ENCODE measurements at places on chromosomes 12 and 14. TPM values are rescaled to one million over a fixed set of nuclear protein-coding genes. Genes with fewer than 3 reads are reported as not detected.

GRCh38 chr12:122064780-122065588 lies 13.6 kb upstream of the MLXIP start:
- DNase-seq: no peak

KRT79 gene
- total RNA-seq: not detected

- DNase-seq: no peak
Observed at GRCh38 chr12:69687390-69687789, 11.7 kb downstream of the BEST3 start.

GRCh38 chr12:102479099-102479885 lies 1.1 kb downstream of the IGF1 start:
- DNase-seq: peak; percentile 7

DNA sequence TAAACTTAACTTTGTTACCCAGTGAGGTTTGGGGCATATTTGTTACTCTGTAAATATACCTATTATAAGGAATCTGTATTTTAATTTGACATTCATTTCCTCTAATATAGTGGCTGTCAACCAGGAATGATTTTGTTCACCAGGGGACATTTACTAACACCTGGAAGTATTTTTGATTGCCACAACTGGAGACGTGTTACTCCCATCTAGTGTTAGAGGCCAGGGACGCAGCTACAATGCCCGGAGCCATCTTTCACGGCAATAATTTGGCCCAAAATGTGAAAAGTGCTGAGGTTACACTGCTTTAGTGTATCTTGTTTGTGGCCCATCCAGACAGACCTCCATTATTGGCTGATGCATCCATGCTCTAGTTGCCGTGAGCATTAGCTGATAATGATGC lies 881.3 kb upstream of the ATXN7L3B start:
- DNase-seq: no peak

GRCh38 chr12:38162013-38162412 lies 154.6 kb upstream of the ALG10B start:
- DNase-seq: no peak

DNA sequence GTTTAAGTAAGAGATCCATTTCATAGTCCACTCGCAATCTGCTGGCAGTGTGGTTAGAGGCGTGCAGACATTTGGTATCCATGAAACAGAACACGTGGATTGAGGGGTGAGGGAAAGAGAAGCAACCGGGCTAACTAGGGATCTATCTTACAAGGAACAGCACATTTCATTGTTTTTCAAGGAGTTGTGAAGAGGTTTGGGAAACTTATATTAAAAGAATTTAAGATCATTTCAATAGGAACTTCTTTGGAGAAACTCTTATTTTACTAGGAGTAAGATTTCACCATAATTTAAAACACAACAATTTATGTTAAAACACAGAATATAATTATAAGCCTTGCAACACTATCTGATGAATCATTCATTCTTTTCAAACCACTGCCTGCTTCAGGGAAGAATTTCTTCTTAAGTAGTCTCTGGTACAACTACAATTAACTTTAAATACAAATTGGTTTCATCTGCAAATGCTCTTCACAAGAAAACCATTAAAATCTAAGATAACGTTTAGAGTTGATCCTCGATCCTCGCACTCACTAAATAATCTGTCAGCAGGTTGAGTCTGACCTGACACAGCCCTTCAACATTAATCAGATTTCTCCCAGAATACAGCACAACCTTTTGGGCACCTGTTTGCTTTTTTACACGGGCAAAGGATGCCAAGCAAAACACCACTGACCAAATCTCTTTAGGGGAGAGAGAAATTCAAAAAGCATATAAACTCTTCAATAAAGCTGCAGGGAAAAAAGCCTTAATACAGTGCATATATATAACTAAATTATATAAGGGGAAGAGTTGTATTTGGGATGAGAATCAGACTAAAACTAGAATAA lies 27.3 kb downstream of the PPTC7 start:
- DNase-seq: no peak

DNA sequence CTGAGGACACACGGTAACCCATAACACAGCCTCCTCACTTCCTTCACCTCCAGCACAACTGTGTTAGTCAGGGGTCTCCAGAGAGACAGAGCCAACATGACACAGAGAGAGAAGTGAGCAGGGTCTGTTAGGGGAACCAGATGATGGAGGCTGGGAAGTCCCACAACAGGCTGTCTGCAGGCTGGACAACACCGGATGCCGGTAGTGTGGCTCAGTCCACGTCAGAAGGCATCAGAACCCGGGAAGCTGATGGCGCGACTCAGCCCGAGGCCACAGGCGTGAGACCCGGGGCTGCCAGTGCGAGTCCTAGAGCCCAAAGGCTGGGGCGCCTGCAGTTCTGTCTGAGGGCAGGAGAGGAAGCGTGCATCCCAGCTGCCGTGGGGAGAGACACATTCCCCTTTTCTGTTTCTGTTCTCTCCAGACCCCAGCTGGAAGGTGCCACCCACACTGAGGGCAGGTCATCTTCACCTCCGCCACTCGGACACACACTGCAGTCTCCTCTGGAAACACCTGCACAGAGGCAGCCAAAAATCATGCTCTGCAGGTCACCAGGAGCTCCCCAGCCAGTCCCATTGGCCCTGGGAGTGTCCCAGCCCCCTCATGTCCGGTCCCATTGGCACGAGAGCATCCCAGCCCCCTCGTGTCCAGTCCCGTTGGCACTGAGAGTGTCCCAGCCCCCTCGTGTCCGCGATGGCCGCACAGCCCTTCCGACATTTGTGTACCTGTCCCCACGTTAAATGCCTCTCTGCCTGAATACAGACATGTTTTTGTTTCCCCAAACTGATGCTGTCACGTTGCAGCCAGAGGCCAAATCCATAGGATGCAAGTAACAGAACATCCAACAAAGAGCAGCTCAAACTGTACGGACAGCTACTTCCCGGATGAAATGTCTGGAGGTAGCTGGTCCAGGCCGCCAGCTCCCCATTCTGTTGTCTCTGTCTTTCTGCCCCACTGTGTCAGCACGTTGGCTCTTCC lies 7.9 kb upstream of the FBRSL1 start:
- no peak for DNase-seq

- DNase-seq: no peak
Observed at GRCh38 chr12:91695964-91696363, 449.7 kb downstream of the BTG1 start.

DNA sequence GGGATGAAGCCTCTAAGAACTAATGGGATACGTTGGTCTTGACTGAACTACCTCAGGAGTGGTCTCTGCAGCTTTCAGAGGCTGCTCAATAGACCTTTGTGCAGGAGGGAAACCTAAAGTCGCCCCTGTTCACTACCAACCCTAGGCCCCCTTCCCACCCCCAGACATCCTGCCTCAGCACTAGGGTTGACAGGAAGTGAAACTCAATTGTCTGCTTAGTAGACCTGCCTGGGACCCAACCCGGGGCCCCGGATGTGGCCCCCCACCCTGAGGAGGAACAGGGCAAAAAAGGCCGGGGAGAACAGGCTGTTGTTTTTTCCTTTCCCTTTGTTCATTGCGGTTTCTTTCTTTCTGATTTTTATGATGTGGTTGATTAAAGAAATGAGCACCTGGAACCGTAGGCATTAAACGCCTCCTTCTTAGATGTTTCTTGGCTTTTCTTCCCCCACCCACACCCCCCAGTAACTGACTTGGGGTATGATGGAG lies 1.6 kb upstream of the DGKA start:
- DNase-seq: peak; percentile 96

RAB5B gene
- 33.2 TPM for total RNA-seq

- DNase-seq: peak; percentile 41
Observed at GRCh38 chr14:72892103-72892878, 1.6 kb downstream of the DPF3 start.

DNA sequence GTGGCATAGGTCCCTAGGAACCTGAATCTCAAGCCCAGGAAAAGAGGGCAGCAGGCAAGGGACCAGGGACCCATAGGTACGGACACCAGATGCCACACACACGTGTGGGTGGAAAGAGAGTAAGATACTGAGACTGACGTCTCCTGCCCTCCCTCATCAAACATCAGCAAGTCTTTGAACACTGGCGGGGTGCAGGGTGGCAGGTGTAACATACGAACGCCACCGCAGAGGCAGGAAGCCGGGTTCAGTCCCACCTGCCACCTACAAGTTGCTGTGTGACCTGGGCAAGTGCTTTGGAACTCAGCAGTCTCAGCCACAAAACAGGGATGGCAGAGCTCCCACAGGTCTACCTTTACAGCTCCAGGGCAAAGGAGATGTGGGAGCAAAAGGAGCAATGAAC lies 11.1 kb downstream of the ACTN1 start:
- peak; percentile 80 for DNase-seq

DNA sequence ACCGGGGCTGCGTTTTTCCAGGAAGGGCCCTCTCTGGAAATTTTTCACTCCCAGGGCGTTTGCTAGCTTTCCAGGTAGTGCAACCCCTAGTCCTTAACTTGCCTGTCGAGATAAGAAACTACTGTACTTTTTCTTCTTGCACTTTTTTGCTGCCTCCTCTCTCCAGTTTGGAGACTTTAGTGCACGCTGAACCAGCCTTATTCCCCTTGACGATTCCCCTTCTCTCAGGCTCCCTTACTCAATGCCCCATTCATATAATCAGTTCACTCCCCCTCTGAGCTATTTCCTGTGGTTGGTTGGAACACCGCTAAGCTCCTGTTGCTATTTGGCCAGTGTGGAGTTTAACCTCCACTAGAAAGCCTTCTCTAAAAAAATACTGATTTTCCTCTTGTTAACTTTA lies 682 bp downstream of the CREBL2 start:
- peak; percentile 51 for DNase-seq

All from activated naive CD4-positive, alpha-beta T cell treated with anti-CD3 and anti-CD28 coated beads for 36 hours (primary cell).